Activated naive CD8-positive, alpha-beta T cell treated with anti-CD3 and anti-CD28 coated beads, Interleukin-2, amount 10 ng/mL, durations not matched to agents 7 days and 5 days (primary cell): ENCODE measurements at places on chromosomes 3 and 15.

DNA sequence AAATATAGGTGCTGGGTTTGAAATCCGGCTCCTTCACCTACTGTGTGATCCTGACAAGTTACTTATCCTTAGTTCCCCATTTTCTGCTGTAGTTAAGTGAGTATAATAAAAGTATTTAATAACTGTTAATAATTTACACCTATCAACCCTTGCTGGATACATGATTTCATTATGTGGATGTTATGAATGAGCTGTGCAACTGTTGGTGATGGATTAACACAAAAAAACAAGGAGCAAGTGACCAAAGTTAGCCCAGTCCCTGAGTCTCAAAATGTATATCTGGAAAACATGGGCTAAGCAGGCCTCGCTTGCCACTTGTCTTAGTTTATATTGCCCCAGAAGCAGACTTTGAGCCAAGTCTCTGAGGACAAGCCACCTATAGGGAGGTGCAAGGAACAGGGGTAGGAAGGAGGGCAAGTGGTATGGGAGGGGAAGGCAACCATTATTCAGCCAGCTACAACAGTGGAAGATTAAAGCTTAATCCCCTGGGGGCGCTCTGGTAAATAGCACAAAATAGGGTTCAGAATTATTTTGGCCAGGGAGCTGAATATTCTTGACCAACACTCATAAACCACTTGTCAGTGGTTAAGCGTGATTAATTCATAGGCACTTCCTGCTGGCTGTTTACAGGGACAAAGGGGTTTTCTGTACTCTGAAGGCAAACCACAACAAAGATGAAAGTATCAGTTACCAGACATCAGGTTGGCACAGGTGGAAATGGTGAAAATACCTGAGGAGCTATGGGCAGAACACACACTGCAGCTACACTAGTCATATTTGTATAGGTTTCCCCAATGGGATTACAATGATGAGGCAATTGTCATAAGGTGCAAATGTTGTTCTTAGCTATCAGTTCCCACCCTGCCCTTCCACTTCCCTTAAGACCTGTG is 76.2 kb downstream of the TRIM42 start:
- H3K27me3 ChIP-seq = peaks cover 6% of the 10 kb centered on the region
- H3K4me1 ChIP-seq = peaks cover 11% of the 10 kb centered on the region
- no peak overlapping the region for H3K4me3 ChIP-seq
- H3K27ac ChIP-seq = no peak overlapping the region

- no peak overlapping the region for H3K4me3 ChIP-seq
- no peaks in the 10 kb centered on the region for H3K27me3 ChIP-seq
- H3K4me1 ChIP-seq = no peaks in the 10 kb centered on the region
- no peaks in the 10 kb centered on the region for H3K36me3 ChIP-seq
- DNase-seq = no peak
These were observed 10.8 kb upstream of the ATP13A5 start for GRCh38 chr3:193389335-193389734.

GRCh38 chr3:190575437-190576185 is 61.7 kb downstream of the IL1RAP start:
- H3K27me3 ChIP-seq = peaks cover 2% of the 10 kb centered on the region
- H3K27ac ChIP-seq = peak overlapping the region; percentile 44
- H3K36me3 ChIP-seq = peaks cover 35% of the 10 kb centered on the region
- DNase-seq = no peak

DNA sequence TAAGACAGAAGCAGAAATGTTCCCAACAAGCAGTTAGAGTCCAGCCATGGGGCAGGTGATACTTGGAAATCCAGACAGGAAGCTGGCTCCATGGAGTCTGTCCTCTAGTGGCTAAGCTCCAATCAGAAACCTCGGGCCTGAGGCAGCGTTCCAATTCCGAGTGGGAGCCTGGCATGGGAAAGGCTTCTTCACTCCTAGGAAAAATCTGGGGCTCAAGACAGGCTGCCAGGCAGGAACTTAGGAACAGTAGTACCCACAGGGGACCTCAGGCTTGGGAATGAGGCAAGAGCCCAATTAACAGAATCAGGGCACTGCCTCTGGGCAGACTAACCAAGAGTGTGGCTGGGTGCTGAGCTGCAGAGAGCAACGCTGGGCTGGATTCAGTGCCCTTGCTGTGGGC is 6.2 kb upstream of the ATP13A4 start:
- H3K4me3 ChIP-seq = no peak overlapping the region
- H3K27ac ChIP-seq = no peak overlapping the region
- H3K4me1 ChIP-seq = peaks cover 2% of the 10 kb centered on the region
- H3K27me3 ChIP-seq = no peaks in the 10 kb centered on the region

- no peak overlapping the region for H3K27ac ChIP-seq
- H3K4me1 ChIP-seq = no peaks in the 10 kb centered on the region
- no peak overlapping the region for H3K4me3 ChIP-seq
- DNase-seq = no peak
- H3K36me3 ChIP-seq = no peaks in the 10 kb centered on the region
These were observed 123.5 kb downstream of the UNC13C start for GRCh38 chr15:54101664-54102270.

DNA sequence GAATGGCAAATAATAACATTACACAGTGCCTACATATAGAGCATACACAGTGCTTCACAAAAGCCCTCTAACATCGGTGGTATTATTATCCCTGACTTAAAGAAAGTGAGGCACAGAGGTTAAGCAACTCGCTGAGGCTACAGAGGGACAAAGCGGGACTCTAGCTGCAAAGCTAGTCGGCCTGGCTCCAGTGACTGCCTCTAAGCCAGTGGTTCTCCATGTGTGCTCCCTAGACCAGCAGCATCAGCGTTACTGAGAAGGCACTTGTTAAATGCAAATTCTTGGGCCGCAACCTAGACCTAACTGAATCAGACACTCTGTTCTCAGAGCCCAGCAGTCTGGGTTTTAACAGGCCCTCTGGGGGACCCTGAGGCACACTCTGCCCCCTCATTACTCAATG is 33.1 kb upstream of the LIPC start:
- H3K36me3 ChIP-seq = no peaks in the 10 kb centered on the region
- H3K4me1 ChIP-seq = no peaks in the 10 kb centered on the region

DNA sequence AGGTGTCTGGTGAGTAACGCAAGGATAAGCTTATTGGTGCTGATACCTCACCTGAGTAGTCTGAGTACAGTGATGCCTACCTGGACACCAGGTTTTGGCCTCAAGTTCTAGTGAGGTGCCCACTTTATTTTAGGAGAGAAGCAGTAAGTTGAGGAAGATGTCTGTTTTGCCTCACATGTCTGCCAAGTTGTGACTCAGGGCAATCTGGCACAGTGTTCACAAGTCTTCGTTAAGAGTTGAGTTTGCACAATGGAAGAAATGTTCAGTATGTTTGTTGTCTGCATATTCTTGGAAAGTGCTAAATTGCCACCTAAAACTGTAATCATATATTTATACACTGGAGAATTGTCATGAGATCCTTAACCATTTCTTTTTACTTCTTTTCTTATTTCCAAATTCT is 122.2 kb downstream of the KCNH8 start:
- H3K4me1 ChIP-seq = no peaks in the 10 kb centered on the region
- H3K36me3 ChIP-seq = no peaks in the 10 kb centered on the region
- no peak overlapping the region for H3K4me3 ChIP-seq
- H3K27ac ChIP-seq = no peak overlapping the region

- no peaks in the 10 kb centered on the region for H3K4me1 ChIP-seq
- H3K36me3 ChIP-seq = no peaks in the 10 kb centered on the region
These were observed 136.0 kb upstream of the THBS1 start for GRCh38 chr15:39444735-39445470.

DNA sequence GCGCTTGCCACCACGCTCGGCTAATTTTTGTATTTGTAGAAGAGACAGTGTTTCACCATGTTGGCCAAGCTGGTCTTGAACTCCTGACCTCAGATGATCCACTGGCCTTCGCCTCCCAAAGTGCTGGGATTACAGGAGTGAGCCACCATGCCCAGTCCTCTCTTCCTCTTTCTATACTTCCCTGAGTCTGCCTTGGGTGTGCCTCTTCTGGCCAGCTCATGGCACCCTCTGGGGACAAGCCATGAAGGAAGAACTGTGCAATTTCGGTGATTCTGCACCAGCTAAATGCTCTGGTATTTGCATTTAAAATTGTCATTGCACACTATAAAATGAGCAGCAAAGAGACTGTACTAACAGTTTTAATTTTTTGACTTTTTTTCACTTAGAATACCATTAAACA is 66.6 kb downstream of the IL20RB start:
- no peaks in the 10 kb centered on the region for H3K4me1 ChIP-seq
- H3K27ac ChIP-seq = no peak overlapping the region
- H3K4me3 ChIP-seq = no peak overlapping the region

DNA sequence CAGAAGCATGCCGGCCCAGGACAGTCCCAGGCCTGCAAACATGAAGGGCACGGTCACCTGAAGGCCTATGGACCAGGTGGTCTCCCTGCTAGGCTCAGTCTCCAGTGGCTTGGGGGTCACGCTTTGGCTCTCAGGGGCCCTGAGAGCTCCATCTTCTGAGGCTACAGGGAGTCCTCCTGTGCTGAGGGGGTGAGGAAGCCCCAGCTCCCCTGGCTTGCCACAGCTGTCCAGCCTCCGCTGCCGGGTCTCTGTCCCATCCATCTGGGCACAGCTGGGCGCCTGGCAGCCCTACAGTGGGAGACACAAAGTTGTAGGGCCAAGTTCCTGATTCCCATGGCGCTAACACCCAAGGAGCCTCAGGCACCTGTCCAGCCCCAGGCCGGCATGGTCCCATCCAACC is 16.0 kb downstream of the SLC41A3 start:
- no peaks in the 10 kb centered on the region for H3K27me3 ChIP-seq
- DNase-seq = no peak
- no peak overlapping the region for H3K4me3 ChIP-seq
- no peak overlapping the region for H3K27ac ChIP-seq
- peaks cover 12% of the 10 kb centered on the region for H3K4me1 ChIP-seq

DNA sequence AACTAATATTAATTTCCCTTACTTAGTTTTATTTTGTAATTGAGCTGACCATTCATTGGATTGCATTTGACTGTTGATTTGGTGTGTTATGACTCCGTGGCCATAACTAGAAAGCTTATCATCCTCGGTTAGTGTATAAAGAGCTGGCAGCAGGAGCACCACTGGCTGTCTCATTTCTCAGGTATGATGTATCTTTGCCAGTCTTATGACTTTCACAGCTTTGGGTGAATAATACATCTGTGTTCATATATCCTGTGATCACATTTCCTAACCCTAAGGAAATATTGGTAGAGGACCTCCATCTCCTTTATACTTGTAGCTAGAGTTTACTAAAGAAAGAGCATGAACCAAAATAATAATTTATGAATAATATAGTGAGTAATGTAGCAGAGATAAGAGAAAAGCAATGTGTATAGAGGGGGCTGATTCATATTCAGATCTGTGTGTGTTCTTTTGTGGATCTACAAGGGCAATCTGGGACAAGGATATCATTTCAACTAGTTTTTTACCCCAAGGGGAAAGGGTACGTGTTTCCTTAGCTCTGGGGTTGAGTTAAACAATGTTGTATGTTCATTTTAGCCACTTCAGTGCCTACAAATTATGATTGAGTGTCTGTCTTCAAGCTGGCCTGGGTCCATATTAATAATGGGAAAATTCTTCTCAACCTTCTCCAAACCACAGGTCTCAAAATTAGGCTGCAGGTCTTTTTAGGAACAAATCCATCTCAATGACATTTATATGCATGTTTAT is 901.7 kb downstream of the NTRK3 start:
- H3K4me1 ChIP-seq = no peaks in the 10 kb centered on the region
- no peak for DNase-seq
- no peaks in the 10 kb centered on the region for H3K36me3 ChIP-seq
- no peak overlapping the region for H3K27ac ChIP-seq

GRCh38 chr15:71448688-71449114 is 333.4 kb downstream of the THSD4 start:
- no peak overlapping the region for H3K4me3 ChIP-seq
- DNase-seq = no peak
- peaks cover 2% of the 10 kb centered on the region for H3K27me3 ChIP-seq
- H3K27ac ChIP-seq = no peak overlapping the region
- no peaks in the 10 kb centered on the region for H3K4me1 ChIP-seq

GRCh38 chr3:179045719-179046402 is 25.7 kb downstream of the ZMAT3 start:
- H3K36me3 ChIP-seq = peaks cover 47% of the 10 kb centered on the region
- H3K4me3 ChIP-seq = no peak overlapping the region
- H3K4me1 ChIP-seq = peaks cover 13% of the 10 kb centered on the region
- no peak overlapping the region for H3K27ac ChIP-seq
- no peaks in the 10 kb centered on the region for H3K27me3 ChIP-seq
- no peak for DNase-seq

GRCh38 chr15:67186226-67186649 is 68.2 kb downstream of the AAGAB start:
- H3K36me3 ChIP-seq = peaks cover 11% of the 10 kb centered on the region
- no peak overlapping the region for H3K4me3 ChIP-seq
- DNase-seq = no peak
- H3K27ac ChIP-seq = peak overlapping the region; percentile 2
- H3K4me1 ChIP-seq = peaks cover 12% of the 10 kb centered on the region

GRCh38 chr15:67125589-67126502 is 60.4 kb downstream of the SMAD3 start:
- DNase-seq = peak; percentile 17
- H3K36me3 ChIP-seq = peaks cover 5% of the 10 kb centered on the region
- no peaks in the 10 kb centered on the region for H3K27me3 ChIP-seq
- H3K27ac ChIP-seq = no peak overlapping the region
- H3K4me1 ChIP-seq = peaks cover 25% of the 10 kb centered on the region
- no peak overlapping the region for H3K4me3 ChIP-seq

DNA sequence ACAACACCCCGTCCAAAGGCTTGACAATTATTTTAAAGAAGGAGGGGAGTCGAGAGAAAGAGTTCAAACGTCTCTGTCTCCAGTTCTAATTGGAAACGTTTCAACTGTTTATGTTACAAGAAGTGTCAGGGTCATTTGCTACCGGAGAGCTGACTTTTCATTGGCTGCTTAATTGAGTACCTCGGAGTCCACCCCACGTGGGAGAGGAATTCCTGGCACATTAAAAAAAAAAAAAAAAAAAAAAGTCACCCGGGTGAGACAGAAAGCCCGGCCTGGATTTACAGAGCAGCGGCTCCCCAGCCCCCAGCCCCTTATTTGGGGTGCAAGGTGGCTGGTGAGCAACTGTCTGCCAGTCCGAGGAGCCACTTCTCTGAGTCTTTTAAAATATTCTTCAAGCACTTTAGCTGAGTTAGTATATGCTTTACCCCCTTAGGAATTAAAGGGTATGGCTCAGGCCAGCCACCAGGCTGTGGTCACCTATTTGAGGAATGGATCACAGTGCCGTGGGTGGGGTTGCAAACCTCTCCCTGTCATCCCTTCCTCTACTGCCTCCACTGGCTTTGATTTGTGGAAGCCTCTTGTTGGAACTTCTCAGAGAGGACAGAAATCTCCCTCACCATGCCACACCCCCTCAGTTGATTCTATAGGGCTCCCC is 3.9 kb upstream of the TLE3 start:
- DNase-seq = no peak
- H3K4me3 ChIP-seq = no peak overlapping the region
- no peaks in the 10 kb centered on the region for H3K36me3 ChIP-seq
- peaks cover 38% of the 10 kb centered on the region for H3K4me1 ChIP-seq

- no peak overlapping the region for H3K4me3 ChIP-seq
- peaks cover 4% of the 10 kb centered on the region for H3K4me1 ChIP-seq
- no peaks in the 10 kb centered on the region for H3K27me3 ChIP-seq
- no peak for DNase-seq
- no peak overlapping the region for H3K27ac ChIP-seq
- H3K36me3 ChIP-seq = no peaks in the 10 kb centered on the region
These were observed 14.0 kb downstream of the SNX33 start for GRCh38 chr15:75661756-75662140.
